Keratinocyte (primary cell): ENCODE measurements at places on chromosomes 12 and 14. TPM values are rescaled to one million over a fixed set of nuclear protein-coding genes. Genes with fewer than 3 reads are reported as not detected.

DNA sequence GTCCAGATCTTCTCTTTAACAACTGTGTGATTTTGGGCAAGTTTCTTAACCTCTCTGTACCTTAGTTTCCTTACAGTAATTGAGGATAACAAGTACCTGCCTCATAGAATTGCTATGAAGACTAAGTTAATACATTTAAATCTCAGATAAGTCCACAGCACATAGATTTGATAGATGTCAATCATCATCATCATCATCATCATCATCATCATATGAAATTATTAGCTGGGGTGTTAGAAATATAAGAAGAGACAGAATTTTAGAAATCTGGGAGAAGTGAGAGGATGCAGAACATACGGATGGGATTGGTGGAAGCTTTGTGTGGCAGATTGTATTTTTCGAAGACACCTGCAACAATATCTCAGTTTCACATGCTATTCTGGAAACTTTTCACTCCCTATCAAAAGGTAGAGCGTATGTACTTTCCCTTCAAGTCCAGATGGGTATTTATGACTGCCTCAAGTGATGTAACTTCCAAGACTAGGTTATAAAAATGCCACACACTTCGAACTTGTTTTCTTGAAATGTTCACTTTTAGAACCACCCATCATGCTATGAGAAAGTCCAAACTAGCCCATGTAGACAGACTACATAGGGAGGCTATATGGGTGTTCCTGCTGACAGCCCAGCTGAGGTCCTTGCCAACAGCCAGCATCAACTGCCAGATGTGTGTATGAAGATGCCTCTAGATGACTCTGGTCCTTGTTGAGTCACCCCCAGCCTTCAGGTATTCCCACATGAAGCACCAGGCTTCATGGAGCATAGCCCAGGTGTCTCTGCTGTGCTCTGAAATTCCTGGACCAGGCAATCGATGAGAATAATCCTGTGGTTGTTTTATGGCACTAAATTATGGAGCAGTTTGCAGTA is 20.7 kb upstream of the SDR39U1 start:
- no peaks in the 10 kb centered on the region for H3K36me3 ChIP-seq
- no peak for DNase-seq
- no peaks in the 10 kb centered on the region for H3K4me1 ChIP-seq
- no peak overlapping the region for H3K27ac ChIP-seq
- no peak overlapping the region for H3K4me3 ChIP-seq

GRCh38 chr14:35234012-35234805 is 58.0 kb upstream of the PSMA6 start:
- H3K27ac ChIP-seq, result no peak overlapping the region
- DNase-seq, result no peak
- H3K4me3 ChIP-seq, result no peak overlapping the region
- H3K36me3 ChIP-seq, result no peaks in the 10 kb centered on the region

- no peak for DNase-seq
- no peak overlapping the region for H3K27ac ChIP-seq
- H3K27me3 ChIP-seq, result no peaks in the 10 kb centered on the region
- no peaks in the 10 kb centered on the region for H3K36me3 ChIP-seq
- H3K4me1 ChIP-seq, result no peaks in the 10 kb centered on the region
- no peak overlapping the region for H3K4me3 ChIP-seq
Measured at GRCh38 chr12:67630373-67631088, 18.0 kb upstream of the DYRK2 start.

DNA sequence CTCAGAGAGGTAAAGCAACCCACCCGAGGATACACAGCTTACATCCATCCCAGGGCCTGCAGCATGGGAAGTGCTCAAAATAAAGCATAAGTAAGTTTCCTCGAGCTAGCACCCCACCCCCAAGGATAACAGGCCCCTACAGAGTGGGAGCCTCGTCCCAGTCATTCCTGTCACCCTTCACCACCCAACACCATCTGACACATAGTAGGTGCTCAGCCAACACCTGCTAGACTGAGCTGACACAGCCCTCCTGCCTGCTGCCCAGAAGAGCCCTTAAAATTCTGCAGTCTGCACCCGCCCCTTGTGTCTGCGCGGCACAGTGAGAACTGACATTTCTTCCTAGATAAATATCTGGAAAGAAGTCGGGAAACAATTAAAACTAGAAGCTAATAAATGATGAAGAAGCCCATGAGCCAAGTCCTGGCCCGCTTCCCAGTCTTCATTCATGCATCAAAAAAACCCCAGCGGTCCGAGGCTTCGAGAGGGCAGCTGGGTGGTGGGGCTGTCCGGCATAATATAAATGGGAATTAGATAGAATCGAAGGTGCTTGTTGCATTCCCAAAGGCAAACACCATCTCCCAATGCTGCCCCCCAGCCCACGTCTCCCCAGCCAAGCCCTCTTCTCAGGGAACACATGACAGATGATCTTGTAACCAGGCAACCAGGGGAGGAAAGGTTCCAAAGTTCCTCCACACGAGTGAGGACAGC is 76.2 kb downstream of the BCL11B start:
- no peak for DNase-seq
- H3K27me3 ChIP-seq, result no peaks in the 10 kb centered on the region
- no peak overlapping the region for H3K27ac ChIP-seq
- peaks cover 9% of the 10 kb centered on the region for H3K4me1 ChIP-seq

DNA sequence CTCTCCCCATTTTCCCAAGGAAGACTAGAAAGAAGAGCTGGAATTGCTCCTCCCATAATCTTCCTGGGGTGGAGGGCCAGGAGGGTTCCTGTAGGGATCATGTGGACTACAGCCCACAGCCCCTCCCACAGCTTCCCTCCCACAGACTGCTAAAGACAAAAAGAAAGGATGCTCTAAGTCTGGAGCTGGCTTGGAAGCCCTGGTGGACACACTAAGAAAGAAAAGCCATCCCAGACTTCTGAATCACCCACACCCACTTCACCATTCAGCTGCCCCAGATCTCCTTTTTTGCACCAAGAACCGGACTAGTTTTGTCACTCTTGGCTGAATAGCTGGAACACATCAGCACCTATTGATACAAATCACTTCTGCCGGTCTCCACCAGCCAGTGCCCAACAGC is 56.8 kb upstream of the PLXNC1 start:
- no peak for DNase-seq
- peaks cover 20% of the 10 kb centered on the region for H3K4me1 ChIP-seq
- H3K4me3 ChIP-seq, result no peak overlapping the region
- no peak overlapping the region for H3K27ac ChIP-seq
- no peaks in the 10 kb centered on the region for H3K27me3 ChIP-seq

- no peak for DNase-seq
- peaks cover 2% of the 10 kb centered on the region for H3K4me1 ChIP-seq
- no peak overlapping the region for H3K27ac ChIP-seq
- H3K4me3 ChIP-seq, result no peak overlapping the region
- H3K27me3 ChIP-seq, result peaks cover 8% of the 10 kb centered on the region
Measured at GRCh38 chr12:3752096-3752709, 706 bp downstream of the CRACR2A start.

GRCh38 chr12:25769082-25769945 is 189.2 kb upstream of the RASSF8 start:
- H3K27me3 ChIP-seq, result no peaks in the 10 kb centered on the region
- H3K4me1 ChIP-seq, result peaks cover 36% of the 10 kb centered on the region
- H3K4me3 ChIP-seq, result no peak overlapping the region
- no peaks in the 10 kb centered on the region for H3K36me3 ChIP-seq

- H3K4me1 ChIP-seq, result no peaks in the 10 kb centered on the region
- H3K4me3 ChIP-seq, result no peak overlapping the region
- H3K36me3 ChIP-seq, result no peaks in the 10 kb centered on the region
- H3K27me3 ChIP-seq, result no peaks in the 10 kb centered on the region
- no peak for DNase-seq
Measured at GRCh38 chr12:9736936-9737705, 4.2 kb upstream of the CLECL1 start.

DNA sequence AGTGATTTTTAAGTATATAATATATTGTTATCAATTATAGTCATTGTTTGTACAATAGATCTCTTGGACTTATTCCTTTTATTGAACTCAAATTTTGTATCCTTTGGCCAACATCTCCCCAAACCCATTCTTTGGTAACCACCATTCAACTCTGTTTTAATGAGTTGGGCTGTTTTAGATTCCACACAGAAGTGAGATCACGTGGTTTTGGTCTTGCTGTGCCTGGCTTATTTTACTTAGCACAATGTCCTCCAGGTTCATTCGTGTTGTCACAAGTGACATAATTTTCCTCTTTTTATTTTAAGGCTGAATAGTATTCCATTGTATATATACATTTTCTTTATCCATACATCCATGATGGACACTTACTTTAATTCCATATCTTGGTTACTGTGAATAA is 40.2 kb upstream of the LTA4H start:
- H3K4me1 ChIP-seq, result peaks cover 19% of the 10 kb centered on the region
- H3K4me3 ChIP-seq, result no peak overlapping the region
- DNase-seq, result no peak
- H3K27ac ChIP-seq, result no peak overlapping the region
- H3K27me3 ChIP-seq, result no peaks in the 10 kb centered on the region

GRCh38 chr14:73267474-73267873 is 30.2 kb downstream of the PAPLN start:
- no peak overlapping the region for H3K27ac ChIP-seq
- DNase-seq, result no peak
- no peaks in the 10 kb centered on the region for H3K4me1 ChIP-seq

- no peaks in the 10 kb centered on the region for H3K36me3 ChIP-seq
- H3K4me3 ChIP-seq, result no peak overlapping the region
- H3K4me1 ChIP-seq, result peaks cover 13% of the 10 kb centered on the region
- H3K27ac ChIP-seq, result no peak overlapping the region
- peaks cover 29% of the 10 kb centered on the region for H3K27me3 ChIP-seq
Measured at GRCh38 chr14:104115131-104115600, 23.2 kb upstream of the KIF26A start.

- no peak overlapping the region for H3K27ac ChIP-seq
- H3K27me3 ChIP-seq, result peaks cover 12% of the 10 kb centered on the region
- no peaks in the 10 kb centered on the region for H3K4me1 ChIP-seq
Measured at GRCh38 chr12:104438134-104438533, 18.6 kb upstream of the CHST11 start.

DNA sequence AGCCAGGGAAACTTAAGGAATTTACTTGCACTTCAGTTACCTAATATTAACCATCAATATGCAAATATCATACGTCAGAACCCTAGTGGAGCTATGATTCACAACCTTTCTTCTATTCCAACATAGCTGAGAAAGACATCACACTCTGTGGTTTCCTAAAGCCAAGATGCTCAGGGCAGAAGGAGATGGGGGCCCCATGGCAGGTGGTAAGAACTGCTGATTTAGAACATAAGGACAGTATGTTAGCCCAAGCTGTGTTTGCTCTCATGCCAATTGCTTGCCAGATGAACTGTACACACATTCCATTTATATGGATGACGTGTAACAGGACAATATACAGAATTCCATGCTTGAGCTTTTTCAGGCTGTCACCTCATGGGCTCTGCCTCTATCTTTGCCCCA is 34.6 kb downstream of the HECTD4 start:
- no peaks in the 10 kb centered on the region for H3K27me3 ChIP-seq
- H3K27ac ChIP-seq, result no peak overlapping the region
- no peak overlapping the region for H3K4me3 ChIP-seq
- peaks cover 22% of the 10 kb centered on the region for H3K4me1 ChIP-seq
- H3K36me3 ChIP-seq, result no peaks in the 10 kb centered on the region

DNA sequence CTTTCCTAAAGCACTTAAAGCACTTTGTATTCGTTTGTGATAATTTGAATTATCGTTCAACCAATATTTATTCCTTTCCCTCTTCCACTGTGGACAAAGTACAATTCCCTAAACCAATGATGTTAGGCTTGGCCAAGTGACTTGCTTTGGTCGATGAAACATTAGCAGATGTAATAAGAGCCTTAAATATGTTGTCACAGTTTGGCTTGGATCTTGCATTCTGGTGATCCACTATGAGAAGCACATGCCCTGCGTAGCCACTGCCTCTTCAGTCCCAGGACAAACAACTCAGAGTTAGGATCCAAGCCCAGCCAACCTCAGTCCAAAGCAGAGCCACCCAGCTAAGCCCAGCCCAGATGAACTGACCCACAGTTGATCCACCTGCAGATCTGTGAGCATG is 8.4 kb upstream of the C12orf75 start:
- peaks cover 12% of the 10 kb centered on the region for H3K4me1 ChIP-seq
- no peaks in the 10 kb centered on the region for H3K27me3 ChIP-seq
- no peaks in the 10 kb centered on the region for H3K36me3 ChIP-seq

DNA sequence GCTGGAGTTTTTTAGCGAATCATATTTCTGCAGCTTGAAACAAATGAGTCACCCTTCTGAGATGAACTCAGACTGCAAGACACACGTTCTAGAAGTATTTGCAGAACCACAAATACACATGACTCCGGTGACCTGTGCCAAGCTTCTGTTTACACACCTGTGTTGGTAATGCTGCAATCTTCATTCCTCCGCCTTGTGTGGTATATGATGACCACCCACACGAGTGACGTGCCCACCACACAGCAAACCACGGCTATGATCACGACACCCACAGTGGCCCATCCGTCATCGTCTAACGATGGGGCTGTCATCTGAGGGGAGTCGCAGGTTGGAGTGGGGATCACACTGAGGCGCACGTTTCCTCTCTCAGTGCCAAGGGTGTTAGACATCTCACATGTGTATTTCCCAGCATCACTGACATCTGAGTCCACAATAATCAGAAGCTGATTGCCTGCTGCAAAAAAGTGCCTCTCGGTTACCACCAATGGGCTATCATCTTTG is 43.0 kb downstream of the LRIG3 start:
- H3K4me1 ChIP-seq, result no peaks in the 10 kb centered on the region
- H3K36me3 ChIP-seq, result peaks cover 59% of the 10 kb centered on the region
- no peak overlapping the region for H3K27ac ChIP-seq
- no peak overlapping the region for H3K4me3 ChIP-seq
- peak; percentile 38 for DNase-seq
- H3K27me3 ChIP-seq, result no peaks in the 10 kb centered on the region

- no peak for DNase-seq
- no peaks in the 10 kb centered on the region for H3K36me3 ChIP-seq
- H3K27me3 ChIP-seq, result no peaks in the 10 kb centered on the region
- no peak overlapping the region for H3K4me3 ChIP-seq
- H3K27ac ChIP-seq, result no peak overlapping the region
- no peaks in the 10 kb centered on the region for H3K4me1 ChIP-seq
Measured at GRCh38 chr14:23895480-23895879, 58.1 kb upstream of the DHRS4 start.

- peaks cover 53% of the 10 kb centered on the region for H3K36me3 ChIP-seq
- DNase-seq, result no peak
- H3K27ac ChIP-seq, result no peak overlapping the region
- H3K4me3 ChIP-seq, result no peak overlapping the region
- H3K27me3 ChIP-seq, result no peaks in the 10 kb centered on the region
- no peaks in the 10 kb centered on the region for H3K4me1 ChIP-seq
Measured at GRCh38 chr12:49028666-49029275, 10.2 kb upstream of the PRKAG1 start.

GRCh38 chr14:106024983-106025604 is 498.7 kb downstream of the TMEM121 start:
- DNase-seq, result no peak
- no peaks in the 10 kb centered on the region for H3K4me1 ChIP-seq
- no peaks in the 10 kb centered on the region for H3K27me3 ChIP-seq

GRCh38 chr14:37697489-37698121 is 102.2 kb downstream of the TTC6 start:
- H3K27ac ChIP-seq, result no peak overlapping the region
- H3K4me3 ChIP-seq, result no peak overlapping the region
- H3K4me1 ChIP-seq, result peaks cover 6% of the 10 kb centered on the region
- DNase-seq, result no peak

Gene DDHD1
- 6.9 to 10.4 TPM (median 7.3 TPM) in 3 replicates for polyA plus RNA-seq

Gene NIN
- polyA plus RNA-seq, result 7.9 to 15.2 TPM (median 13.8 TPM) in 3 replicates

Gene MSI1
- not detected in 3 replicates for polyA plus RNA-seq

Gene MIPOL1
- 6.1 to 10.9 TPM (median 6.1 TPM) in 3 replicates for polyA plus RNA-seq

Gene P2RX2
- polyA plus RNA-seq, result not detected in 3 replicates

Gene BIN2
- 0.04 TPM in 1 of 3 replicates, not detected in the others for polyA plus RNA-seq

Gene DPPA3
- polyA plus RNA-seq, result not detected in 3 replicates

Gene FICD
- polyA plus RNA-seq, result 0.31 to 0.70 TPM (median 0.47 TPM) in 3 replicates

Gene CCDC88C
- polyA plus RNA-seq, result 1.8 to 2.4 TPM (median 1.9 TPM) in 3 replicates

Gene NPAS3
- 0.01 to 0.07 TPM (median 0.01 TPM) in 3 replicates for polyA plus RNA-seq

Gene GALNT8
- 0.10 to 0.14 TPM in 2 of 3 replicates, not detected in the other for polyA plus RNA-seq

Gene LARP4
- polyA plus RNA-seq, result 20.5 to 33.2 TPM (median 29.7 TPM) in 3 replicates

Gene REM2
- polyA plus RNA-seq, result 0.04 to 0.06 TPM (median 0.05 TPM) in 3 replicates
